Activated CD4-positive, alpha-beta T cell treated with anti-CD3 and anti-CD28 coated beads for 36 hours (primary cell): ENCODE measurements at places on chromosomes 1 and 21. TPM values are rescaled to one million over a fixed set of nuclear protein-coding genes. Genes with fewer than 3 reads are reported as not detected.
A peak's percentile ranks its signal among the peaks of the same experiment; 100 is the strongest.

- no peak overlapping the region for H3K27ac ChIP-seq
- peaks cover 53% of the 10 kb centered on the region for H3K4me1 ChIP-seq
- H3K36me3 ChIP-seq = no peaks in the 10 kb centered on the region
- no peak overlapping the region for H3K4me3 ChIP-seq
- no peak for DNase-seq
Measured at GRCh38 chr21:45892156-45892915, 89.2 kb upstream of the COL6A1 start.

DNA sequence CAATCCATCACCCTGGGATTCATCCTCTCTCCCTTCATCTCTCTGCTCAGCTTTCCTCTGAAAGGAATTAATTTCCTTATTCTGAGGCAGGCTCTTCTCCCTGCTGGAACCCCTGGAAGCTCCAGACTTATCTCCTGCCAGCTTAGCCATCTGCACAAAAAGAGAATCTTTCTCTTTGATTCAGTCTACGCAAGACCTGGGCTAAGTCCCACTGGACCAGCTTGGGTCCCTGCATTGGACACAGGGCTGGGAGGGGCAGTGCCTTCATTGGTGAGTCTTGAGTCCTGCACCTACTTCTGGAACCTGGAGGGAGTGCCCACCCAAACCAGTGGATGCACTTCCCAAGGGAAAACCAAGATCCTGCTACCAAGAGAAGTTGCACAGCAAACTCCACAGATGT, 271.7 kb upstream of the CSF3R start:
- H3K27me3 ChIP-seq = peaks cover 9% of the 10 kb centered on the region
- no peaks in the 10 kb centered on the region for H3K36me3 ChIP-seq
- no peaks in the 10 kb centered on the region for H3K4me1 ChIP-seq
- no peak overlapping the region for H3K4me3 ChIP-seq
- no peak for DNase-seq

- H3K4me3 ChIP-seq = peak overlapping the region; percentile 50
- H3K36me3 ChIP-seq = no peaks in the 10 kb centered on the region
- peaks cover 18% of the 10 kb centered on the region for H3K4me1 ChIP-seq
- H3K27me3 ChIP-seq = no peaks in the 10 kb centered on the region
- peak overlapping the region; percentile 35 for H3K27ac ChIP-seq
- DNase-seq = peak; percentile 29
Measured at GRCh38 chr1:109669246-109669948, 1.5 kb downstream of the GSTM2 start.

DNA sequence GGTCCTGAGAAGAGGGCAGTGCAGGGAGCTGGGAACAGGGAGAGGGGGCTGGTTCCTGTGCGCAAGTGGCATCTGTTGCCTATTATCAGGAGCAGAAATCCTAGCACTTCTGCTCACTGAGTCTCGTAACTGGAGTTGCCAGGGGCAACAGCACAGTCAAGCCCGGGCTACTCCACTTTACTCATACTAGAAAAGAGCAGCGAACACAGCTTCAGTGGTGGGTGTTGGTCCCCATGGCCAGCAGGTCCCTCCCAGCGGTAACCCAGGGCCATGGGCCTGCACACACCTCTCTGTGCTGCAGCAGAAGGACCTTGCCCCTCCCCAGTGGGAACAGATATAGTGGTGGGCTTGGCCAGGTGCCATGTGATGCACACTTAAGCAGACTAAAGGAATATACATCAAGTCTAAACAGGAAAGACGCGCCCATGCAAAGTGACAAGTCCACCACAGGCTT, 8.5 kb downstream of the PYCR2 start:
- peaks cover 32% of the 10 kb centered on the region for H3K36me3 ChIP-seq
- no peak overlapping the region for H3K4me3 ChIP-seq
- no peak for DNase-seq
- H3K27ac ChIP-seq = no peak overlapping the region

GRCh38 chr1:202201971-202202370, 8.4 kb downstream of the LGR6 start:
- H3K4me1 ChIP-seq = peaks cover 18% of the 10 kb centered on the region
- H3K36me3 ChIP-seq = no peaks in the 10 kb centered on the region
- no peak overlapping the region for H3K27ac ChIP-seq
- DNase-seq = no peak

DNA sequence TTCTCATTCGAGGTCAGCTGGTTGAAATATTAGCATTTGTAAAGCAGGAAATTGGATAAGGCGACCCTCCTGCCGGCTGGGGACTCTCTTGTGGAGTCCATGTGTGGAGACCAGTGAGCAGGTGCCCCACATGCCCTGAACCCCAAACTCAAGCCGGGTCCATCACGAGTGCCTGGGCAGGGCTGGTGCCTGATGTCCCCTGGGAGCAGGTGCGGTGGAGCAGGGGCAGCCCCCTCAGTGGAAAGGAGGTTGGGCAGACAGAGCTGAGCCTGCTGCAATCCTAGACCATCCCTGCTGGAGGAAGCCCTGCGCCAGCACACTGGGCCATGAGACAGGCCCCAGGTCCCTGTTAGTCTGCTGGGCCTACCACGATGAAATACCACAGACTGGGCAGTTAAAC, 395.6 kb downstream of the NPHP4 start:
- H3K36me3 ChIP-seq = no peaks in the 10 kb centered on the region
- H3K4me3 ChIP-seq = no peak overlapping the region
- peaks cover 4% of the 10 kb centered on the region for H3K27me3 ChIP-seq
- no peak for DNase-seq
- H3K27ac ChIP-seq = no peak overlapping the region

NEGR1 gene
- total RNA-seq = not detected

FMN2 gene
- total RNA-seq = not detected

FCMR gene
- 49.3 TPM for total RNA-seq
